ENCODE measurements at places on chromosomes 6 and 20.

GRCh38 chr6:90217506-90218127, 79.0 kb downstream of the BACH2 start:
- DNase-seq: no peak

GRCh38 chr6:106963544-106963943, 11.0 kb downstream of the CD24 start:
- no peak for DNase-seq

DNA sequence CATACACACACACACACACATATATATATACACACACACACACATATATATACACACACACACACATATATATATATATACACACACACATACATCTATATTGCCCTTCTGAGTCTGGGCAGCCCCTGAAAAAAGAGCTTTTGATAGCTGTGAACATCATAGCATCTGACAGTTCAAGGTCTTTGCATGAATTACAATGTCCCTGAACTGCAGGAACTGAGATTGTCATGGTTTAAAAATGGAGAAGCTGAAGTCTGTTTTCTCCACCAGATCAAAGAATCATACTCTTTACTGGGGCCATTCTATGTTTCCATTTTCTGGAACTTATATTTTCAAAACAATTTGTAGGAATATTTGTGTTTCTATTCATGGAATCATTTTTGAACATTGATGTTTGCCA, 189.8 kb downstream of the ZDHHC14 start:
- DNase-seq: no peak

- no peak for DNase-seq
These were observed 9.5 kb upstream of the PARD6B start for GRCh38 chr20:50721881-50722281.

GRCh38 chr6:165184192-165184979, 125.0 kb downstream of the C6orf118 start:
- DNase-seq: peak; percentile 32

DNA sequence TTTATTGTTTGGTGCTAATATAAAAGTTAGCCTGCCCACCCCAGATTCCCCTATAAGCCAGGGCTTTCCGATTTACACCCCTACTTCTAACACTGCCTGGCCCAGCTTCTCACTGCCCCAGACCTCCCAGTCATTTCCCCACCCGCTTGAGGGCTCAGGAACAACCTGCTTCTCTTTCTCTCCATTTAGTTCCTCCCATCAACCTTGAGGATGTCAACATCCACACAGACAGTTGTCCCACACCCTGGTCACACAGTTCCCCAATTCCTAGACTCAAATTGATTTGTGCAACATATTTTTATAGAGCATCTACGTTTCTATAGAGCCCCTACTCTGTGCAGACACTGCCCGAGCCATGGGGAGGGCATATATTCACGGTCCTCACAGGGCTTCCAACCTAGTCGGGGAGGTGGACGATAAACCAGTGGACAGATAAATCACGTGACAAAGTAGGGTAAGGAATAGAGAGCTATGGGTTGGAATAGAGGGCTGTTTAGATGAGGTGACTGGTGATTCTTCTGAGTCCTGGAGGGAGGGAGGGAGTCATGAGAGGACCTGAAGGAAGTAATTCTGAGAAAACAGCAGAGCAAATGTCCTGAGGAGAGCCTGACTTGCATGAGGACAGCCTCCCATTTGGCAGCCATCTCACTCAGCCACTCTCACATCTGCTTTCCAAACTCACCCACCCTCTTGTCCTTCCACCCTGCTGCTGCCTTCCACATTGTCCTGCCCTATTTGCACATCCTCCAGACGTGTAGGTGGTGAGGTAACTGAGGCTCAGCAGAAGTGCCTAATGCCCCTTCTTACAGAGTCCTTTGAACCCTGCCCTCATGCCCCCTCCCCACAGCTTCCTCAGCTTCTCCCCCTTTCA, 6.3 kb downstream of the GABRR2 start:
- DNase-seq: no peak

- DNase-seq: no peak
These were observed 139.9 kb downstream of the MOXD1 start for GRCh38 chr6:132261354-132261753.

DNA sequence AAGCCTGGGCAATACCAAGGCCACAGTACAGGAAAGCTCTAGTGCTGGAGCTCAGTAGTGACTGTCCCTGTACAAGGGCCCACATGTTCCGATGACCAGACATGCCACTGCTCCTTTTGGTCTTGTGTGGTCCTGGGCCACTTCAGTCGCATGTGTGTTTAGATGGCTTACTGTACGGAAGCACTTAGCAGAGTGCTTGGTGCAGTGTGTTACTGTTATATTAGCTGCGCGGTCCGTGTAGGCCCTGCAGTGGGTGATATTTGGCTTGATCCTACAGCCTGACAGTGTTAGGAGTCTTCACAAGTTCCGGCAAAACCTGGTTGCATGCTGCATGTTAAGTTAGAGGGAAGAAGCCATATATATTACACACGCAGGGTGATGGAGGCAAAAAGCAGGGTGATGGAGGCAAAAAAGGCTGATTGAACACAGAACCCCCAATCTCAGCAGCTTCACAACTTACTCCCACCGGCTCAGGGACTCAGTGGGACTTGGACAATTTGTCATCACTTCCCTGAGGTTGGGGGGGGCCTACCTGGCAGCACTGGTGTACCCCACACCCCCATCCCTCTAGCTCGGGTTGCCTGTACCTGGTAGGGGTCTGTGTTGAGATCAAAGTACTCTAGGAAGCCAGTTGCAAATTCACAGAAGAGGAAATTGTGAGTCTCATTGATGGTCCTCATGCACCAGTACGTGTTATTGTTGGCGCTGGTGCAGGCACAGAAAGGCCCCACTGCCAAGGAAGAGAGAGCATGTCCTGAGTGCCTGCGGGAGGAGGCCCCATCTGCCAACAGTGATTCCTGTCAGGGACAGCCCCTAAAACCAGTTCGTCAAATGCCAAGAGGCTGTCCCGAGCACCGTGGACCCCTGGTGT, 122.6 kb downstream of the SULF2 start:
- DNase-seq: no peak

- DNase-seq: no peak
These were observed 151.7 kb downstream of the THBS2 start for GRCh38 chr6:169101981-169102380.

GRCh38 chr6:34650823-34651222, 45.7 kb downstream of the ILRUN start:
- no peak for DNase-seq

DNA sequence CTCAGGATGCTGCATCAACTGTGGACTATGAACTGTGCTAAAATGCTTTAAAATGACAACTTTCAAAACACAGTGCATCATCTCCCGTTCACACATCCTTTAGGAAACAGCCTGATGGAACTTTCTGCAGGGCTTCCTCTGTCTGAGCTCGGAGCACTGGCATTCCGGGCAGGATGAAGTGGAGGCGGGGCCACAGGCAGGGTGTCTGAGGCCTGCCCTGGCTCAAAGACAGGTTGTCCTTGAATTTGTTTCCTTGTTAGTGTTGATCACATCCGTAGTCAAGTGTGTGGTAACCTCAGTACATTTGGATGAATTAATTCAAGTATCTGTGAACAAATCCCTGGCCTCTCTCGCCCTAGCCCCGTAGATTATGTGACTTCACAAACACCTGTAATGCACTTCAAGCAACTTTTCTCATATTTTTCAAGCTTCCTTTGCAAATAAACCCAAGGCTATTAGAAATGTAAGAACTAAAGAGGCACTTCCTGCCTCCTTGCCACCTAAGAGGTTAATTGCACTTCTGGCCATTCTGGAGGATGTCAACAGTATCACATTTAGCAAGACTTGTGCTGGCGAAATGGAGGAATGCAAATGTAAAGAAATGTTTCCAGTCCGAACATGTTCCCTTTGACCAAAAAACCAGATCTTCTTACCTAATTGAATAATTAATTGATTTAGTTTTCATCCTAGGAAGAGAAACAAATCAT, 3.1 kb downstream of the CD93 start:
- no peak for DNase-seq

GRCh38 chr20:5773589-5773988, 23.4 kb downstream of the SHLD1 start:
- no peak for DNase-seq

DNA sequence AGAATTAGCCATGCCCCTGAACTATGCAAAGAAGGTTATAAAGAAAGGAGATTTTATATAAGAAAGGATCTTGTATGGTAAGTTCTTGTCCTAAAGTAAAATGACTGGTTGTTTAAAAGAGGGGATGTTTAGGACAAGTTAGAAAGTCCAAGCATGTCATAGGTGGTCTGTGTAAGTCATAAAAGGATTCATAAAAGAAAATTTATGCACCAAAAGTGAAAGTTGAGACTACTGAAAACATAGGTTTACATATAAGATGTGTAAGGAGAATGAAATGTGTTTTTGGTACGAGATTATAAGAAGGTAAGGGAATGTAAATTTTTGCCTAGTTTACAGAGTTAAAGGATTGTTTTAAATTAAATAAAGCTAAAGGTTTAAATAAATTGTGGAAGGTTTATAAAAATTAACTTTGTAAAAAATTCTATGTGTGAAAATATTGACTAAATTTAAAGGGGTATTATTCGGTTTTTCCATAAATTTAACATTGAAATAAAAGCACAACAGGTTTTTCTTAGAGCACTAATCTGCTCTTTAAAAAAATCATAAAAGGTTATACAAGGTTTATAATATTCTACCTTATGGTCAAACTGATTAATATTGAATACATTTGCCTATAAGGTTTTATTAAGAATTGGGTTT, 93.6 kb upstream of the UST start:
- DNase-seq: no peak

- no peak for DNase-seq
These were observed 223.0 kb downstream of the BCKDHB start for GRCh38 chr6:80329496-80329895.

- no peak for DNase-seq
These were observed 101.2 kb upstream of the CITED2 start for GRCh38 chr6:139475646-139476045.

GRCh38 chr20:6708010-6708409, 59.5 kb upstream of the BMP2 start:
- DNase-seq: no peak

DNA sequence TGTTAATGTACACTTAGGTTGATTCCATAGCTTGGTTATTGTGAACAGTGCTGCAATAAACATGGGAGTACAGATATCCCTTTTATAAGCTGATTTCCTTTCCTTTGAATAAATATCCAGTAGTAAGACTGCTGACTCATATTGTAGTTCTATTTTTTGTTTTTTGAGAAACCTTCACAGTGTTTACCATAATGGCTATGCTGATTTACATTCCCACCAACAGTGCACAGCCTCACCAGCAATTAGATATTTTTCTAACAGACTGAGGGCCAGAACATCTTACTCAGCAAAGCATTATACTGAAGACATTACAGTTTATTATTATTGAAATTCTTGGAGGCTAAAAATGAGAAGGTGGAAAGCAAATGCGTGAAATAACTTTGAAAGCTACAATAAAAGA, 187.3 kb upstream of the HEY2 start:
- DNase-seq: no peak

- no peak for DNase-seq
These were observed 208.0 kb downstream of the EYA2 start for GRCh38 chr20:47102629-47103028.

GRCh38 chr6:137664183-137664582, 170.0 kb upstream of the OLIG3 start:
- DNase-seq: no peak

DNA sequence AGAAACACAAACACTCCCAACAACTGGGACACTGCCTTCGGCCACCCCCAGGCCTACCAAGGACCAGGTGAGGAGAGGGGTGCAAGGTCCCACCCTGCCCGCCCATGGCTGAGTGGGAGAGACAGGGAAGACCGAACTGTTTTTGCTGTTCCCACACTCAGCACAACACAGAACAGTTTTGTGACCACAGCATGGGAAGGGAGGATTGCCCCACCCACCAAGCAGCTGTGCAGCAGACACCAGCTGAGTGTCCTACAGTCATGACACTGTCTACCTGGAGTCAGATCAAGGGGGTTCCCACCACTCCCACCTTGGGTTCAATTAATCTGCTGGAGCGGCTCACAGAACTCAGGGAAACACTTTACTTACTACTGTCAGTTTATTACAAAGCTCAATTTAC, 73.9 kb downstream of the SNX9 start:
- DNase-seq: no peak

- no peak for DNase-seq
These were observed 91.0 kb downstream of the TMEM242 start for GRCh38 chr6:157232161-157232895.

GRCh38 chr20:35975576-35976373, 7.4 kb downstream of the CNBD2 start:
- no peak for DNase-seq

DNA sequence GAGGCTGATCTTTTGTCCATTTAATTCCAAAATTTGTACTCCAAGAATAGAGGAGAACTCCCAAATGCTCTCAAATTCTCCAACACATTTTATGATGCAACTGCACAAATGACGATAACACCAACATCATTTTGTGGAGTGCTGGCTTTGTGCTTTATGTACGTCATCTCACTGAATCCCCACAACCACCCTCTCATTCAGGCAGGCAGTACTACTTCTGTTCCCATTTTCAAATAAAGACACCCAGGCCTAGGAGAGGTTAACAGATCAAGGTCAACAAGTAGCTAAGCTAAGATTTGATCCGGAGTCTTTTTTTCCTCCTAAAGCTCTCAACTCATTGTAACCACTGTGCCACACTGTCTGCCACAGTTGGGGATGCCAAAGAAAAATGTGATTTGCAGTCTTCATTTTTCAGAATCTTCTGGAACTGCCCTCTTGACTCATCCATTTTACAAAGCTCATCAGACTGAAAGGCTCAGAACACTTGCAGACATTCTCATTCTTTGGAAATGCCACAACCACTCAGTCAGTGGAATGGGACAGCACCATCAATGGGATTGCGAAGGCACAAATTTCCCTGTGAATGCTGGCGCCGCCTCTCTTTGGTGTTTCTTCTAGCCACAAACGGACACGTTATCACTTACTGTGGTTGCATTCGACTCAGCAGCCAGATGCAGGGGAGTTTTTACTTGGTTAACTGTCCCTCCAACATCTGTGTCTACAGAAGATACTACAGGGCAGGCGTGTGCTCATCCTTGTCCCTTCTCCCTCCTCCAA, 184.4 kb downstream of the GJA10 start:
- DNase-seq: no peak

DNA sequence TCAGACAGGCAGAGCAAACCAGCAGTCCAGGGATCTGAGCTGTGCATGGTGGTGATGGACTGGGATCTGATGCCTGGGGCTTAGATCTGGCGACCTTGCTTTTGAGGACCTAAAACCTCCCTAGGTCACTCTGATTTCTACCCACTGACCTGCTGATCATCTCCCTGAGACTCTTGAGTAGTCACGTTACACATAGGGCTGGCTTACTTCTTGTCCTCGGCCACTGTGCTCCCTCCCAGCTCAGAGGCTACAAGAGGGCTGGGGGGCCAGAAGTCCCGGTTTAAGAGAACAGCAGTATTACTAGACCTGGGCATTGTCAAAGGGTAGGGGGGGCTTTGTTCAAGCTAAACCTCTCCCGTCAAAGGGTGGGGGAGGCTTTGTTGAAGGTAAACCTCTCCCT, 5.5 kb downstream of the DYNLT1 start:
- no peak for DNase-seq

- peak; percentile 53 for DNase-seq
These were observed 23.0 kb downstream of the MAP1LC3A start for GRCh38 chr20:34581341-34582184.

GRCh38 chr6:154937306-154938220, 57.6 kb upstream of the TIAM2 start:
- DNase-seq: no peak

GRCh38 chr6:97177905-97178304, 105.1 kb downstream of the MMS22L start:
- DNase-seq: no peak
